ENCODE measurements at places on chromosomes 3 and 15. TPM values are rescaled to one million over a fixed set of nuclear protein-coding genes. Genes with fewer than 3 reads are reported as not detected.

The PAQR5 gene
- total RNA-seq: 3.4 TPM

The CELF6 gene
- not detected for total RNA-seq

The NRROS gene
- total RNA-seq: 1.5 TPM

The PCOLCE2 gene
- 1.1 TPM for total RNA-seq

The RYR3 gene
- total RNA-seq: not detected

The GRAMD2A gene
- 1.2 TPM for total RNA-seq

The IFRD2 gene
- total RNA-seq: 89.5 TPM

The GOLGA6L22 gene
- not detected for total RNA-seq

The RHOV gene
- 3.2 TPM for total RNA-seq

The PRSS50 gene
- not detected for total RNA-seq

The SLC27A2 gene
- 31.2 TPM for total RNA-seq

The TTLL13 gene
- not detected for total RNA-seq

The STRA6 gene
- total RNA-seq: 2.1 TPM

The SCN5A gene
- total RNA-seq: 0.30 TPM

The CNTN3 gene
- not detected for total RNA-seq

The CPLX3 gene
- total RNA-seq: not detected

The AQP9 gene
- not detected for total RNA-seq

The LRTM1 gene
- total RNA-seq: not detected

The SHC4 gene
- total RNA-seq: not detected

The TIMMDC1 gene
- total RNA-seq: 66.7 TPM

The PATL2 gene
- total RNA-seq: 0.32 TPM

The CTSH gene
- 171 TPM for total RNA-seq

The LSMEM2 gene
- total RNA-seq: not detected

The C15orf61 gene
- 10.5 TPM for total RNA-seq

The RAB11A gene
- 232 TPM for total RNA-seq

The ZBTB20 gene
- total RNA-seq: 12.8 TPM

The CTXND1 gene
- total RNA-seq: 0.14 TPM

The GASK1A gene
- total RNA-seq: not detected

The CIB2 gene
- total RNA-seq: 0.67 TPM

The TRNT1 gene
- total RNA-seq: 43.6 TPM
